Activated CD8-positive, alpha-beta memory T cell treated with anti-CD3 and anti-CD28 coated beads, Interleukin-2, amount 50 U/mL, for 4 hours (primary cell): ENCODE measurements at places on chromosomes 2 and 18.

DNA sequence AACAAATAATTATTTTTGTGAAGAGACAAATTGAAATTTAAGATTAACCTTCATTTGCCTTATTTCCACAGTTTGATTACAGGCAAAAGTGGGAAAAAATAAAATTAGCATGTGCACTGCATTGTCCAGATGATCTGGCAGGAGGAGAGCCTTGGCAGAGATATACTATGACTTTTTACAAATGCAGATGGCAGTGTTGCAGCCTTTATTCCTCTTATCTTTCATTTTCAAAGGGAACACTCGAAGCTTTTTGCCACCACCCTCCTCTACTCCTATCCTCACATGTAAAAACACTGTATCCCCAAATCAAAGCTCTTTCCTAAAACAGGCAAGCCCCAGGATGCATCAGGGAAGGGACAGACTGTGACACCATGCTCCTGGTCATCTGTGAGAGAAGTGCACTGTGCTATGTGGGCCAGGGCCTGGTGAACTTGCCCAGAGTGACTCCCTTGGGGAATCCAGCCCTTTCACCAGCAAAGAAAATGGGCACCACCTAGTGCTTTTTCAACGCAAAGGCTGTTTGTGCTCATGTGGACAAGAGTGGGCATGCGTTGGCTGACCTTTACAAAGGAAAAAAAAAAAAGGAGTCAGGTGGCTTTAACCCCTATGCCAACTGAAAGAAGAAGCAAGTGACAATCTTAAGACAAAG lies 74.7 kb upstream of the ETAA1 start:
- DNase-seq = no peak

- no peak for DNase-seq
These were observed 43.0 kb upstream of the DSG1 start for GRCh38 chr18:31274931-31275330.

- DNase-seq = no peak
These were observed 22.1 kb upstream of the ARPC2 start for GRCh38 chr2:218194880-218195279.

DNA sequence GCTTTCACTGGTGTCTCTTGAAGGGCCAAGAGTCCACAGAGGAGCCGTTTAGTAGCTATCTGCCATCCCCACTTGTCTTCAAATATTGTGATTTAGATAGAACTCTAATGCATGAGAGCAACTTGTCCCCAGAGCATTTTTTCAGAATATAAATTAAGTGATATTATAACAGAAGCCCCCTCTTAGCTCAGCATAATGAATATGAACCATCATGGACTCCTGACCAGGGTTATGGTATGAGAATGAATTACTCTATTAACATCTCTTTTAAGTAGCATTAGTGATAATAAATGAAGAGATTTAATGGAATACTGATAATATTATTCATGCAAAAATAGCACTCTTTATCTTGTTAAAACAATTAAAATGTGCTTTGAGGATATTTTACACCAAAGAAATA lies 709.6 kb downstream of the GALR1 start:
- DNase-seq = no peak

GRCh38 chr18:54684784-54685183 lies 93.7 kb downstream of the DYNAP start:
- DNase-seq = no peak

DNA sequence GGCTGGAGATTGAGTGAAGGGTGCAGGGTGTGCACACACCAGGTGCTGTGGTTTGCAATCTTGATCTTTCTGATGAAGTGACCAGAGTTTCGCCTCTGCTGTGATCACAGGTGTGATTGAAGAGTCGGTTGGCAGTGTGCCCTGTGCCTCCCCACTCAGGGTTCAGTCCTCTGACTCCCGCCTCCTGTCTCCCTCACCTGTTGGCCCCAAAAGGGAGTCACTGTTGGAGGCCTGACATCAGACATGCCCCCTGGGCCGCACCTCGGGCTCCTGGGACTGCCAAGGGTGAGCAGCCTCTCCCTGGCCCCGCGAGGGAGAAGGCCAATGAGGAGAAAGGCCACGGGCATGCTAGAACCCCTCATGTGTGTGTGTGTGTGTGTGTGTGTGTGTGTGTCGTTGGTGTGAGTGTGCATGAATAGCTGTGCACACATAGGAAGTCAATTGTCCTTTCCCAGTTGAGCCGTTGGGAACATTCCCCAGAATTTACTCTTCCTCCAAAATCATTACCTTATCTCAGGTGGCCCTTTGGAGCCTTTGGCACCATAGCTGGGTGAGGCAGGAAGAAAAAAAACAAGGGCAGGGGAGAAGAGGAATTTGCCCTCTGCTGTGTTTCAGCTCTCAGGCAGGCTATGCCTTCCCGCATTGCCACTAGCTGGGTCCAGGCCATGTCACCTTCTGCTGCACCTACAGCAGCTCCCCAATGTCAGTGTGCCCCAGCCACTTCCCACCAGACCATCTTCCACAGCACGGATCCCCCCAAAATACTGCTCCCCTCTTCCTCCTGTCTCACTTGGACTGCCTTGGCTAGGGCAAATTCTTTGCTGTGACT lies 78.1 kb upstream of the LAPTM4A start:
- DNase-seq = no peak

GRCh38 chr18:63936156-63936931 lies 12.8 kb upstream of the HMSD start:
- DNase-seq = peak; percentile 18

GRCh38 chr18:39455285-39455684 lies 1889.7 kb upstream of the CELF4 start:
- no peak for DNase-seq

DNA sequence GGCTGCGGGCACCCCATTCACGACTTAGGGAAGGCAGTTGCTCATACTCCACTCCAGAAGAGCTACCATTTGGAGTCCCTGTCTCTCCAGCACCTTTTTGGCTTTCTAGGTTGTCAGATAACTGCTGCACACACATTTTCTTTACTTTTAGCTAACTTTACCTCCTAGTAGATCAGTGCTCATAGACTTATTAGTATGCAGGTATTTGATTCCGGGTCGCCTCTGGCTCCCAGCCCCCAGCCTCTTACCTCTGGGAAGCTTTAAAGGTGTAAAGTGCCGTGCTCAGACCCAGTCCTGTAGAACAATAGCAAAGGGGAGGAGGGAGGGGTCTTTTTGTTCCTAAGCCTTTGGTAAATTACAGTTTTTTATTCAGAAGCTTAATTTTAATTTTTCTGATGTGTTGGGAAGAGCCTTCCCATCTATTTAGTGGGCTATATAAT lies 102.9 kb downstream of the SPTBN1 start:
- DNase-seq = no peak
